ENCODE measurements at places on chromosomes 11 and 22.

DNA sequence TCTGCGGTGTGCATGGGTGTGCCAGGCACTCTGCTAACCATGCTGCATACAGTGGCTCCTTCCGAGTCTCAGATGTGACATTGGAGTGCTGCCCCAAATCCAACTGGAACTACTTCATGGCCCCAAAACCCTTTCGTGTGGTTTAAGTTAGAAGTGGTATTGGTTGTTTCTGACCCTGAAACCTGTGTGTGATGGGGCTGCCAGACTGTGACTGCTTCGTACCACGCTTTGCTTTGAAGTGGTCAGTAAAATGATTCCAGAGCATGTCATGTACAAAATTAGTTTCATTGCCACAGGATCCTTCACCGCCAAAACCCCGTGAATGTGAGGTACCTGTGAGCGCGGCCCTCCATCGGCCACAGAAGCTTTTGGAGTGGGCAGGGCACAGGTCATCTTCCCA, 142.2 kb downstream of the WNT7B start:
- DNase-seq, result no peak

DNA sequence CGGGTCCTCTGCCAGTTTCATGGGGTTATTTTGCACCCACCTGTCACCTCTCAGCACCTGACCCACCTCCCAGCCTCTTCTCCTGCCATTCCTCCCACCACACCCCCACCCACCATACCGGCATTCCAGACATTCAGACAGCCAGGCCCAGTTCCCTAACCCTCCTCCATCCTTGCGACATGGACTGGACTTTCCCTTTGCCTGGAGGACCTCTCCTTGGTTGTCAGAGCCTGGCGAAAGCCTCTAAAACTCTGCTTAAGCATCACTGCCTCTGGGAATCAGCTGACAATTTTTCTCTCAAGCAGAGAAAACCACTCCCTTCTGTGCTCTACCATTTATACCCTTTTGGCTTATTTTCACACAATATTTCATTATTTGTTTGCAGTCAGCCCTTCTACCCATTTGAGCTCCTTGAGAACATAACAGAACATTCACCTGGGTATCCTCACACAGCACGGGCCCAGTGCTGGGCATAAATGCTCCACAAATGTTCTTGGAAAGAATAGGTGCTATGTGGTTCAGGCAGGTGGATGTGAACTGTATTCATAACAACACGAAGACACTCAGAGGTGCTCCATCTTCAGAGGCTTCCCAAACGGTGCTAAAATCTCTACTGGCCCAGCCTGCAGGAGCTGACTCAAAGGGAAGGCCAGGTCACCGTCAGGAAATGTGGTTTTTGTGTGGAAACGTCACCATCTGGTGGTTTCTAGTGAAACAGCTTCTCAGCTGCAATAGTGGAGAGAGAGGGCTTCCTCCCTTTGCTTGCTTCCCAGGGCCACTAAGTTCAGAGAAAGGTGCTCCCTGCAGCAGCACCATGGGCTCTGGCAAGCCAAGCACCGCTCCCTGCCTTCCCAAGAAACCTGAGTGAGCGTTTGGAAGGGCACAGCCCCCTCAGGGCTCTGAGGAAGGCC, 10.4 kb downstream of the SPATA19 start:
- peak; percentile 7 for DNase-seq

DNA sequence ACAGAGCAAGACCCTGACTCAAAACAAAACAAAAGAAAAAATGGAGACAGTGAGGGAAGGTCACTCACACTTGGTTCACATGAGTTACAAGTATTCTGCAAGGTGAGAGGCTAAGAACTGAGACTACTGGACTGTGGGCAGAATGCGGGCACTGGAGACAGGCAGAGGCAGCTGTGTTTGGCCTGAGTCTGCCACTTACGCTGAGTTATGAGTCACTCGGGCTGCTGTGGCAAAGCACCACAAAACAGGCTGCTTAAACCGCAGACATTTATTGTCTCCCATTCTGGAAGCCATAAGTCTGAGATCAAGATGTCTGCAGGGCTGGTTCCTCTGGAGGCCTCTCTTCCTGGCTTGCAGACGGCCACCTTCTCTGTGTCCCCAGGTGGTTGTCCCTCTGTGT, 122.8 kb downstream of the SHANK2 start:
- peak; percentile 10 for DNase-seq

GRCh38 chr11:14443638-14444037, 56.0 kb downstream of the COPB1 start:
- DNase-seq, result no peak

GRCh38 chr11:31449040-31449439, 60.4 kb downstream of the IMMP1L start:
- DNase-seq, result no peak

DNA sequence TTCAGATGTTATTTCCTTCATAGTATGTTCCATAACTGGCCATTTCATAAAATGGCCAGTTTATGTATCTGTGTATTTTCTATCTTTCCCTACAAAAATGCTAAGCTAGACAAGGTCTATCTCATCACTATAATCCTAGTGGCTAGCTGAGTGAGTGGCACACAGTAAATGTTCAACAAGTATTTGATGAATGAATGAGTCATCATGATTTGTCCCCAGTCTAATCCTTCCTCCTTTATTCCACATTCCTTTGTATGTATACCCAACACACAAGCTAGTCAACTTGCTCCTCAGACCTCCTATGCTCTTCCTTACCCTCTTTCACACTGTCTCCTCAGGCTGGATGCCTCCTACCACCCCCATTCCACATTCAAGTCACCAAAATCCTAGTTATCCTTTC, 12.5 kb downstream of the APLNR start:
- DNase-seq, result no peak

DNA sequence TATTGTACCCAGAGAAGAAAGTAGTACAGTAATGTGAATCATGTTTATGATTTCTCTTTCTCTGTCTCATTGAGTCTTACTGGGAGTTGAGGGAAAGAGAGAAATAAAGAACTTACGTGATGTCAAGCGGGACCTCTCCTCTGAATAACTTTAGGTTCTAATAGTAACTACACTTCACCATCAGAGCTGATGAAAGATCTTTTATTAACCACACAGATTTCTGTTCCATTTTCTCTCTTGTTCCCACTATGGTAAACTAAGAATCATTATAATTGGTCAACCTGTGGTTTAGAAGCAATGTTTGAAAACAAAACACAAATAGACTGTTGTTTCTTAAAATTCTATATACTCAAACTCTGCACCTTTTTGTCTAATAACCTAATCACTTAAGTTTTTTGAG, 142.3 kb downstream of the ELP4 start:
- no peak for DNase-seq

DNA sequence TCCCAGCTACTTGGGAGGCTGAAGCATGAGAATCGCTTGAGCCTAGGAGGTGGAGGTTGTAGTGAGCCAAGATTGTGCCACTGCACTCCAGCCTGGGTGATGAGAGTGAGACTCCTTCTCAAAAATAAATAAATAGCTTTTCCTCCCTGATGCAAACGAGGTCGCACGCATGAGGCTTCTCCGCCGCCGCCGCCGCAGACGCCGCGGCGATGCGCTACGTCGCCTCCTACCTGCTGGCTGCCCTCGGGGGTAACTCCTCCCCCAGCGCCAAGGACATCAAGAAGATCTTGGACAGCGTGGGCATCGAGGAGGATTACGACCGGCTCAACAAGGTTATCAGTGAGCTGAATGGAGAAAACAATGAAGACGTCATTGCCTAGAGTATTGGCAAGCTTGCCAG, 20.0 kb upstream of the RAB39A start:
- no peak for DNase-seq

DNA sequence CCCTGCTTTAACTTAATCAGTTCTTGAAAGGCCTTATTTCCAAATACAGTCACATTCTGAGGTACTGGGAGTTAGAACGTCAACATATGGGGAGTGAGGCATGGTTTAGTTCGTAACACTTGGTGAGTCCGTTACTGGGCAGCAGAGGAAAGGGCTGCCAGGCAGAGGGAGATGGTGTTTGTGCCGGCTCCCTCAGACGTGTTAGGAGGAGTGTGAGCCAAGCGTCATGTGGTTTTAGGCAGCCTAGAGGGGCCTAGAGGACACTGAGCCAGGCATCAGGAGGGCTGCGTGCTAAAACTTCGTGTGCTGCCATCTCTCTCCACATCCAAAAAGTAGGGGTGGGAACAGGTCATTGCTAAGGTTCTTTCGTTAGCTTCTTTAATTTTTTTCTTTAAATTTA, 10.2 kb downstream of the BCR start:
- no peak for DNase-seq

DNA sequence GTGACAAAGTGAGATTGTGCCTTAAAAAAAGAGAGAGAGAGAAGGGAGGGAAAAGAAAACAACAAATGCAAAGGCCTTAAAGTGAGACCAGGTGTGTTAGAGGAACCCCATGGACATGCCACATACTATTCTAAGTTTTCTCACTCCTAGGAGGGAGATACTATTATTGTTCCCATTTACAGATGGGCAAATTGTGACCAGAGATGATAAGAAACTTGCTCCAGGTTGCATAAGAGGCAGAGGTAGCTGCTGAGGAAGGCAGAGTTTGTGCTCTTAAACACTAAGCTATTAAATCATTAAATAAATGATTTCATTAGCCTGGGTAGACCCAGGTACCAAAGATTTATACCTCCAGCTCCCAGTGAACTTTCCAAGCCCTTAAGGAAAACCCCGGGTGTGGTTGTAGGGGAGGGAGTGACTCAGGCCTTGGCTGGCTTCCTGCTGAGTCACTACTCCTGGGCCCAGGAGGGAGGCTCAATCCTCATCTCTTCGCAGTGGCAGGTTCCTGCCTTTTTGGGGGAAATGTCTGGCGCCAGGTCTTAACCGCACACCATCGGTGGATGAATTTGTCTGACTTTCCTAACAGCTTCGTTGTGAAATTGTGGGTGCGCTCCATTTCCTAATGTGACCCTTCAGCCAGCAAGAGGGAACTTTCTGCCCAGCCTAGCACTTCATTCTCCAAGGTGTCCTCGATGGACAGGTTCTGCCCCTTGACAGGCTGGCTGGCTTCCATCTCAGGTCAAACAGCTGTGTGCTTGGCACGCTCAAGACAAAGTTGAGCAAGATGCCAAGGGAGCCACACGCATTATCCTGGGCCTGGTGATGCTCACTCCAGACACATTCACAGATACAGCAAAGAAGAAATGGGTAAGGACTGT, 33.4 kb upstream of the PTPRJ start:
- peak; percentile 81 for DNase-seq

DNA sequence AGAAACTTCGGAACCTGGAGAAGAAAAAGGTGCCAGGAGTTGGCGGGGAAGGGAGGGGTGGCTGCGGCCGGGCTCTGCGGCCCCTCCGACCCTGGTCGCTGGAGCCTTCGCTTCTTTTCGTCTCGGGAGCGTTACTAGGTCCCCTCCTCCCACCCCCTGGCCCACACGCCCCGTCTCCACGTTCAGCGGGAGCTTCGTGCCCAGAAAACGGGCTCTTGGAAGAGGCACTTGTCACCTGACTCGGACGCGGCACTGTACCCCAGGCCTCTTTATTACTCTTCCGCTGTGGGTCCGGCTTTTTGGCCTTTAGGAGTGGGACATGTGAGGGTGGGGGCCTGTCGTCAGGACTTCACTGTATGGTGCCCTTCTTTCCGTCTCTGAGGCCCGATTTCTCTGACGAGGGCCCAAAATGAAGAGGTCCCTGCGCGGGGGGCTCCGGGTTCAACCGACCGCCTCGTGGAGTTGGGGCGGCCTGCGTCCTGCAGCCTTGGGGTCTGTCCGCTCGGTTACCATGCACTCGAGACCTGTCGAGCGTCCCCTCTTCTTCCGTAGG, 1.2 kb downstream of the CAPRIN1 start:
- DNase-seq, result no peak

DNA sequence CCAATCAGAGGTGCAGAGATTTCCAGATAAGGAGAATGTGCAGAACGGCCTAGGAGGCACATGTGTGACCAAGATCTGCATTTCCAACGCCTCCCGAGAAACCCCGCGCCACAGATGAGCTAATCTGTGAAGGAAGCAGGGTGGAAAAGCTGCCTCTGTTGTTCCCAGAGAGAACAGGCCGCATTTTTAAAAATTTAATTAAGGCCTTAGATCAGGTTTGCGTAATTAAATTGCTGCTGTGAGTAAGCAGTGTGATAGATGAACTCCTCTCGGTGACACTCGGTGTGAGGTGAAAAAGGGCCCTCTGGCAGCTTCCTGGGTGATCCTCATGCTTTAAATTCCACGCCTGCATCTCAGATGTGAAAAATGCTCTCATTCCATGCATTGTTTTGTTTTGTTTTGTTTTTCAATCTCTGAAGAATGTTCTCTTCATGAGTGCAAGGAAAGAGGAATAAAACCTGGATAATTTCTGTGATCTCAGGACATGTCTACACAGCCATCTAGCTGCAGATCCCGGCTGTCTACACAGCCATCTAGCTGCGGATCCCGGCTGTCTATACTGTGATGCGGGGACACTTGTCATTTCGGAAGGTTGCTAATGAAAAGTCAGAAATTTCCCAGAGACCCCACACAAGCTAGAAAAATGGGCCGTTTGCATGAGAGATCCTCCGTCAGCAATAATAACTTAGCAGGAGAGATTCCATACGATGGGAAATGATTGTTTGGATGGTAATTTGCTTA, 1398.9 kb downstream of the BRD1 start:
- no peak for DNase-seq

DNA sequence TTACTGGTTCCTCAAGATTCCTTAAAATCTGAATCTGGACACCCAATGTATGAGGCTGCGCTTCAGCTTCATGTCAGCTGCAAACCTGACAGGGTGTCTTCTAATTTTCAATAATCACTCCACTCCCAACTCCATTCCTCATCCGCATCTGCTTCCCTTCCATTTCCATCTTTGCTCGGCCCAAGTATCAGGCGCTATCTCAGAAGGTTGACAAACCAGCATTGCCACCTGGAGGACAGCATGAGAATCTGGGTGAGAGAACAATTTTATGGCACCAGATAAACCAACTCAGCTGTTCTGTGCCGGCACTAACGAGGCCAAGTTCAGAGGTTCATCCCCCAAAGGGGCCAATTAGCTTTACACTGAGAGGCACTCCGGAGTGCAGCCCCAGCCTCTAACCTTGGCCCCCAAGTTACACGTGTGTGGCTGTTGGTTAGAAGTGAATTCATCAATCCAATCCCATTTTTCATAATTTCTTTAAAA, 79.1 kb upstream of the LMO2 start:
- peak; percentile 21 for DNase-seq

- DNase-seq, result no peak
These were observed 60.0 kb downstream of the LIF start for GRCh38 chr22:30186510-30186909.

GRCh38 chr11:129825380-129825779, 9.7 kb downstream of the TMEM45B start:
- DNase-seq, result no peak

- DNase-seq, result no peak
These were observed 5.3 kb upstream of the CD44 start for GRCh38 chr11:35133656-35134055.

- DNase-seq, result no peak
These were observed 22.3 kb downstream of the HPS4 start for GRCh38 chr22:26461188-26461810.

- DNase-seq, result no peak
These were observed 30.9 kb upstream of the CARS1 start for GRCh38 chr11:3087821-3088800.

DNA sequence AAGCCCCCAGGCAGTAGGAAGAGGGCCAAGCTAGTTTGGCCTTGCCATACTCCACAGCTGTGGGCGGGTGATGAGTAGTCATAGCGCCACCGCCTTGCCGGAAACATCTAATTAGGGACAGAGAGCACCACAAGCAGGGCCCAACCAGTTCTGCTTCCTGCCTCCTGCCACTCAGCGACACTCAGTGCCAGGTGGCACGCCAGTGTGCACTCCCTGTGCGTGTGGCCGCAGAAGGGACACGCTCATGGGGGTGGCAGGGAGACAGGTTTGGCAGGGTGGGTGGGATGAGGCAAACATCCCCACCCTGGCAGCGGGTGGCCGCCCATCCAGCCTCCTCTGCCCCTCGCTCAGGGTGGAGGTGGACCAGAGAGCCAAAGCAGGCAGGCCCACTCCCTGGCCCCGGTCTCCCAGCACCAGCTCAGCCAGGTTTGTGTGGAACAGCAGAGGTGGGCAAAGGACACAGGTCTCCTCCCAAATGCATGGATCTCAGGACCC, 4.9 kb downstream of the OVOL1 start:
- peak; percentile 41 for DNase-seq

Measured in HFF-Myc (cell line).